ENCODE measurements at places on chromosomes 7 and 10.

DNA sequence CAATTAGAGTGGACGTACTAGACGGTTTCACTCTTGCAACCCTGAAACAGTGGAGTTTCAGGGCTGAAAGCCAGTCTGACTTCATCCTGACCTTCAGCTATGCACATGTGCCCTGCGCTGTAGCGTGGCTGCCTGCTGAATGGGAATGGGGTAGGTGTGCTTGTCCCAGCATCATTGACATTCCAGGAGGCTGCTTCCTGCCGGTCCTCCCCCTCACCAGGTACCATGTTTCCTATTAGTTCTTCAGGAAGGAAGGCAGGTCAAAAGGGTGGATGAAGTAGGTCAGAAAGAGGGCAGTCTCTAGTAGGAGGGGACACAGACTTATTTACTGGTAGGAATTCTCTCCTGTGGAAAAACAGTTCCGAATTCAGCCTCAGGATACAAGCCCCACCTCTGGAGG lies 551.8 kb upstream of the GALNT17 start:
- DNase-seq: no peak

GRCh38 chr7:7992506-7992905 lies 23.9 kb downstream of the GLCCI1 start:
- DNase-seq: no peak

DNA sequence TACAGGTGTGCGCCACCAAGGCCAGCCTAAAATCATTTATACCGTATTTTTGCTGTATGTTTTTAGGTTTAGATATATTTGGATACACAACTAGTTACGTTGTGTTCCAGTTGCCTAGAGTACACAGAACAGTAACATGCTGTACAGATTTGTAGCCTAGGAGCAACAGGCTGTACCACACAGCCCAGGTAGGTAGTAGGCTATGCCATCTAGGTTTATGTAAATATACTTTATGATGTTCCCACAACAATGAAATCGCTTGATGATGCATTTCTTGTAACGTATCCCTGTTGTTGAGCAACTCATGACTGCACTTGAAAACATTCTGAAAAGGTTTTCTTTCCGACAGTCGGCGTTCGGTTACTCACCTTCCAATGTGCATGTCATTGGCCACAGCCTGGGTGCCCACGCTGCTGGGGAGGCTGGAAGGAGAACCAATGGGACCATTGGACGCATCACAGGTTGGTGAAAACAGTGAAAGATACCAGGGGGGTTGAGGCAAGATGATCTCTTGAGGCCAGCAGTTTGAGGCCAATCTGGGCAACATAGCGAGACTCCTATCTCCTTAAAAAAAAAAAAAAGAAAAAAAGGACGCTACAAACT lies 7.7 kb downstream of the PNLIP start:
- DNase-seq: no peak

DNA sequence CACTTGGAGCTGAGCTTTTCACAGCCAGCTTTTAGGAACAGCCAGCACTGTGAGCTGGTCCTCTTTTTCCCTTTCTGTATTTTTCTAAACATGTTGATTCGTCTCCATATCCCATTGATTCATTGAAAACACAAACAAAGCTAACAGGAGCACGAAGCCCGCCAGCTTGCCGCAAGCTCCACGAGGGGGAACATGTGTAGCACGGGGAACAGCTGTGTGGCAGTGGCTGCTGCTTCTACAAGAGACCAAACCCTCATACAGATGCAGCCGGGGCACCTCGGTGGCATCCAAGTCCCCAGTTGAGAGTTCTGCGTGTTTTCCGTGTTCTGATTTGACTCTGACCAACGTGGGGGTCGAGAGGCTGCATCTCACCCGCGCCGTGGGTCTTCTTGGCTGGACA lies 80.8 kb upstream of the SH2B2 start:
- no peak for DNase-seq
